ENCODE measurements at places on chromosomes 5 and 9. TPM values are rescaled to one million over a fixed set of nuclear protein-coding genes. Genes with fewer than 3 reads are reported as not detected.

- DNase-seq = no peak
Measured at GRCh38 chr5:96333391-96333790, 99.7 kb downstream of the PCSK1 start.

DNA sequence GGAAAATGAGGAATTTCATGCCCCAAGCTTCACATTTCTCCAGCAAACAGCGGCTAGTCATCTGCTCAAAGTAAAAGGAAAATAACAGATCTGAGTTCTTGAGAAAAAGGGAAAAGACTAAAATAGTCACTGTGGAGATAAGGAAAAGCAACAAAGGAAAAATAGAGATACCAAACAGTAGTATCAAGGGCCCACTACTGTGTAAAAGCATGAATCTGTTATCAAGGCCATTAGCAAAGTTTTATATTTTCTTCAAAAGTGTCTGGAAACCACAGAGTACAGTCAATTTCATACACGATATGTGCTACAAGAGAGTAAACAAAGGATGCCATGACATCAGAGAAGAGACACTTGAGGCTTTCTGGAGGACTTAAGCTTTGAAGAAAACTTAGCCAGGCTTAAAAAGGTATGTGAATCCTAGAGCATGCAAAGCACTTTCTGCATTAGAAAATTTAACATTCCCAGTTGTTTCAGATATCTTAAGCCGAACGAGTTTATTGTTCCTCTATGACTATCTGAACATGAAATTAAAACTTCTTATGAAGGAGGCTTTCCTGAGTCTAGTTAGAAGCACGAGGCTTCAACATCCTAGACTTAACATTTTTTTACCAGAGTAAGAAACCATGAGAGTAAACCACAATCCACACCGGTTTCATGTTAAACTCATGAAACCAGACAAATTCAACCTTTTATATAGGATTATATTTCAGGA lies 1.2 kb downstream of the TTC33 start:
- no peak for DNase-seq

- DNase-seq = no peak
Measured at GRCh38 chr5:119285070-119285916, 70.5 kb upstream of the TNFAIP8 start.

GRCh38 chr9:123608104-123608503 lies 252.1 kb downstream of the CRB2 start:
- peak; percentile 31 for DNase-seq

Gene HCN1
- not detected for total RNA-seq
